ENCODE measurements at places on chromosomes 6 and 20.

- DNase-seq: no peak
Observed at GRCh38 chr6:24321538-24322162, 36.2 kb downstream of the DCDC2 start.

GRCh38 chr6:165936660-165937059, 231.0 kb downstream of the TBXT start:
- DNase-seq: no peak

DNA sequence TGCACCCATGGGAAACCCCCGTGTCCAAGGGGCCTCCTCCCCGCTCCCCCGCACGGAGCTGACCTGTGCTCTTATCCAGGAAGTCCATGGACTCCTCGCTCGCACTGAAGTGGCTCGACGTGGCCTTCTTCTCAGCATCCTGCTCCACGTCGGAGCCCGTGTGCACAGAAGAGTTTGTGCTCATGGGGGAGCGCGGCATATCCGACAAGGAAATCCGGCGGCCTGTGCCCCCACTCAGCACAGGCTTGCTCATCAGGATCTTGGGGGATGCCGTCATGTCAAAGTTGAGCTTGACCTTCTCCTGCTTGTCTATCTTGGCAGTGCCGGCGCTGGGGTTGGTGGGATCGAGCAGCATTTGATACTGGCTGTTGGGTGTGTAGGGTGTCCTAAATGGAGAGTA, 80.2 kb downstream of the ZMYND8 start:
- DNase-seq: no peak

GRCh38 chr20:44009679-44009992, 95.0 kb downstream of the TOX2 start:
- no peak for DNase-seq

DNA sequence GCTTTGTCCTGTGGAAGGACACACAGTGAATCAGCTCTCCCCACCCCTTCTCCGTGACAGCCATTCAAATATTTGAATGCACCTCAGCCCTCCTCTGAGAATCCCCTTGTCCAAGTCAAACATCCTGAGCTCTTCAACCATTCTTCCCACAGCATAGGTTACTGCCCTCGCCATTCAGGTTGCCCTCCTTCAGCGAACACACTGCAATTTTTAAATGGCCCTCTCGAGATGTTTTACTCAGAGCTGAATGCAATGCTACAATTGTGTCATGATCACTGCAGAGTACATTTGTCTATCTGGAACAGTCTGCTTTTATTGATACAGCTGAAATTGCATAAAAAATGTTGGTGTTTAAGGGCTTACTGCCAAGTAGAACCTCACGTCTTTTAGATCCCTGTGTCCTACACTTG, 48.9 kb downstream of the SLC2A12 start:
- DNase-seq: peak; percentile 81

Data from NCI-H748 treated with DMSO at 0.1 percent for 48 hours (cell line).